ENCODE measurements at places on chromosomes 6 and 20.

GRCh38 chr6:138728662-138729061 lies 44.9 kb upstream of the CCDC28A start:
- no peak for DNase-seq

DNA sequence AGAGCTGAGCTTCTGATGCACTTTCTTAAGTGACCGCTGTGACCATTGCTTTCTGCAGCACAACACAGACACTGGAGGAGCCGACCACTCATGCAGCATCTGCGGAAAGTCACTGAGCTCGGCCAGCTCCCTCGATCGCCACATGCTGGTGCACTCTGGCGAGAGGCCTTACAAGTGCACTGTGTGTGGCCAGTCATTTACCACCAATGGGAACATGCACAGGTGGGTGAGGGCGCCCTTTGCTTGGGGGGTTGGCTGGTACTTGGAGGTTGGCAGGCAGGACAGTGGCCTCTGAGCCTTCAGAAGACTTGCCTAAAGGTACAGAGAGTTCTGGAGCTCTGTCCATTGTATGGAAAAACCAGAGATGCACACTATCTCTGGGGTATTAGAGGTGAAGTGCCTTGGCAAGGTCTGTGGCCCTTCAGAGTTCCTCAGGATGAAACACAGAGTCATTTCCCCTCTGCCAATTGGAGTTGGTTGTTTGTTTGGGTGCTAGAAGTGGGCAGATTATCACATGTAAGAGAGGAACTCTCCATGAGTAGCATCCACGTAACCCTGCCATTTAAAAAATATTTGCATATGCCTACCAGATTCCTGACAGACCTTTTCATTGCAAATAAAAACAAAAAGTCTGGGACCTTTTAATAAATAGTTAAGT lies 81.5 kb downstream of the RREB1 start:
- no peak for DNase-seq

DNA sequence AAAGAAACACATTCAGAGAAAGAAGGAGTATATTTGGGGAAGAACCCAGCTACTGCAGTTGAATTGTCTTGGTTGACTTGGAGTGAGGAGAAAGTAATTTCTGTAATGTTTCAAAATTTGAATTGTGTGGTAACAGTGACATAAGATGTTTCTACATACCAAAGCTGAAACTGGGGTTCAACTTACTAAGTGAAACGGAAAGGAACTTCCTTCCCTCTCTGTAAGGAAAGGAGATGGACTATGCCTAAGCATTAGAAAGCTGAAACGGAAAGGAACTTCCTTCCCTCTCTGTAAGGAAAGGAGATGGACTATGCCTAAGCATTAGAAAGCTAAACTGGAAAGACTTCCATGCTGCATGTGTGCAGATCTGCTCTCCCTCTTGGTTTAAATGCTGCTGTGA lies 46.0 kb downstream of the HUS1B start:
- no peak for DNase-seq

- DNase-seq = no peak
Observed at GRCh38 chr6:84763886-84764331, 489 bp downstream of the TBX18 start.

DNA sequence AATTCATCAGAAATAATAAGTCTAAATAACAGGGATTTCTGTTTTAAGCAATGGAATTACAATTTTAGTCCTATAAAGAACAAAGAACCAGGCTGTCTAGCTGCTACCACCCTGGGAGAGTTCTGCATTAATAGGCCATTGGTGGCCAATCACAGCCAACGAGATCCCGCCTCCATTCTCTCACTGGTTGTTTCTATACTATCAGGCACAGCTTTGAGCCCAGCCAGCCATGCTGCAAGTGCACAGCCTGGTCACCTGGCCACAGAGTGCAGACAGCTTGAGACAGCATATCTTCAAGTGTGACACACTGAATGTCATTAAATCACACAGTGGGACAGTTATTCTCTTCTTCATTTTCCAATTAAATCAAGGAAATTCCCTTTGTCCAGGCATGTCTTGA lies 16.1 kb upstream of the RAB22A start:
- no peak for DNase-seq
